ENCODE measurements at places on chromosomes 3 and 15.

- DNase-seq = no peak
These were observed 61.3 kb downstream of the KLHL25 start for GRCh38 chr15:85733416-85733815.

- DNase-seq = no peak
These were observed 1.8 kb downstream of the NME9 start for GRCh38 chr3:138327831-138328230.

- no peak for DNase-seq
These were observed 209.4 kb downstream of the RPLP1 start for GRCh38 chr15:69661871-69662644.

DNA sequence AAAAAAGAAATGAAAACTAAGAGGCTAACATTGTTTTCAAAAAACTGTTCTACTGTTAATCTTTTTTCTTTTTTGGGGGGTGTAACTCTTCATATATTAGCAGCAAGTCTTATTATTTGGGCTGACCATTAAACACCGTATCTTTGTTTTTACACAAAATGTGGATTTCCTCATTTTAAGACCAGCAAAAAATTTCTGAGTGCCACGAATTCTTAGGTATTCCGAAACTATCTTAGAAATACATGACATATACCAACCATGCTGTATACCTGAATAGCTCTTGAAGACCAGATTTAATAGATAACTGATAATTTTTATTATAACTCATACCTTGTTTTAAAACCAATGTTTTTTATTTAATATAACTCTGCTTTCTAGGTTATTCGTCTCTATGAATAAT, 620 bp upstream of the TTC23 start:
- DNase-seq = peak; percentile 21

GRCh38 chr3:69425249-69425648, 39.4 kb upstream of the FRMD4B start:
- peak; percentile 54 for DNase-seq

- peak; percentile 5 for DNase-seq
These were observed 32.0 kb downstream of the FAIM start for GRCh38 chr3:138640537-138640936.

GRCh38 chr3:39216176-39216790, 23.9 kb upstream of the XIRP1 start:
- DNase-seq = no peak

DNA sequence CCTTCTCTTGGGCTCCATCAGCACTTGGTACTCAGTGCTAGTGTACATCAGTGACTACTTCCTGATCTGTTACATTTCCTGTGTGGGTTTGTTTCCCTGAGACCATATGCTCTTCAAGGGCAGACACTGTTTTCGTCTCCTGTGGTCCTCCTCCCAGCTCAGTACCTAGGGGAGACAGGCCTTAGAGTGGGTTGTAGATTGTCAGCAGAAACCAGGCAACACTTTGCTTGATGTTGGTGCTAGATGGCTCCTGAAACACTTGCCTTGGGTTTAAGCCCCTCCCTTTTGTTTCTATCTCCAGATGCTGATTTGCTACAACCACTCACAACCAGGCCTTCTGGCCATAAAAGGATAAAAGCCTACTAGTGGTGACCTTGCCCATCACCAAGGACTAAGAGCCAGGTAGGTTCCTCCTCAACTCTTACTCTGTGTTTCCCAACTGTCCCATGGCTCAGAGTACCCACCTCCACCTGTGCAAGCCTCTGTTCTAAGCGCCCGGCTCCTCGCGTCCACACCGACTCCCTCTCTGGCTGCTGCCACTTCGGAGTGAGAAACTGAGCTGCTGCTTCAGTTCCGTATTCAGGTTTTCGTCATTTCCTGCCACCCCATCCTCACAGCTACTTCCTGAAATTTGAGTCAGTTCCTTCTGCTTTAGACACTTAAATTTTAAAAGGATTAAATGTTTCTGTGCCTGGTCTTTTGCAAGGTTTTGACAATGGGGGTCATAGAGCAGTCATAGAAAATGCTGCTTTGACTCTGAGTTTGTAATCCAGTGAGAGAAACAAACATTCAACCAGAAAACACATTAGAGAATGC, at the start of gene HCLS1:
Gene HCLS1 (minus strand): TSS at position 548 of the 816 bp plus-strand sequence. CDS start 2,556 bp downstream, outside the sequence.
- DNase-seq = peak; percentile 47

- DNase-seq = no peak
These were observed 54.9 kb upstream of the PXYLP1 start for GRCh38 chr3:141176775-141177174.

GRCh38 chr3:169146179-169146665, 517.3 kb downstream of the MECOM start:
- DNase-seq = peak; percentile 65

DNA sequence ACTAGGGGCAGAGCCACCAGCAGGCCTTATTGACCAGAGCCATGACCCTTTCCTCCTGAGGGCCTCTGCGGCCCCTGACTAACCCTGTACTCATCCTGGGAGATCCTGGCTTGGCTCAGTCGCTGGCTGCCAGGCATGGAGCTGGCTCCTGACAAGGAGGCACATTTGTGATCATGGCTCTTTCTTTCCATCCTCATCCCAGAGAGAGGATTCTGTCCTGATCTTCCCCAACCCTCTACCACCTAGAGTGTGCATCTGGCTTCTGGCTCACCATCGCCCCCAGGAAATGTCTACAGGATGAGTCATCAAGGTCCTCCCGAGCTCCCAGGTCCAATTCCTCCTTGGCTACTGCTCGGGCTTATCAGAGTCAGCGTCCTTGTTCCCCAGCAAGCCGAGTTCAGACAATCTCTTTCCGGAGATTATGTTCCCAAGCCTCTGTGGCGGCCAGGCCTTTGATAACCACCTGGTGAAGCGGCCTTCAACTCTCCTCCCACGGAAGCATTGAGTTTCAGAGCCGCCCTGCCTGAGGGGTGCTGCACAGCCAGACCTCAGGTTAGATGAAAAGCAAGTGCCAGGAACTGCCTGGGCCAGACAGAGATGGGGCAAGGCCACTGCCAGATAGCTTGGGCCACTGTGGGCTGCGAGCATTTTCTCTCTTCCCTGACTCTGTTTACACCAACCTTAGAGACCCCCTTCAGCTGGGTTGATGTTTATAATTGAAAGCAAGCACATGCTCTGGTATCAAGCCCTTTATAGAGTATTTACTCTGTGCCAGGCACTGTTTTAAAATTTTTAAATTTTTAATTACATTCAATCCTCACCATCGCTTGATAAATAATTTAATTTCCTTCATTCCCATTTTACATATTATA, 44.3 kb upstream of the MRPS22 start:
- peak; percentile 45 for DNase-seq

- peak; percentile 61 for DNase-seq
These were observed 101.9 kb upstream of the RNU6-1 start for GRCh38 chr15:67941648-67942310.

DNA sequence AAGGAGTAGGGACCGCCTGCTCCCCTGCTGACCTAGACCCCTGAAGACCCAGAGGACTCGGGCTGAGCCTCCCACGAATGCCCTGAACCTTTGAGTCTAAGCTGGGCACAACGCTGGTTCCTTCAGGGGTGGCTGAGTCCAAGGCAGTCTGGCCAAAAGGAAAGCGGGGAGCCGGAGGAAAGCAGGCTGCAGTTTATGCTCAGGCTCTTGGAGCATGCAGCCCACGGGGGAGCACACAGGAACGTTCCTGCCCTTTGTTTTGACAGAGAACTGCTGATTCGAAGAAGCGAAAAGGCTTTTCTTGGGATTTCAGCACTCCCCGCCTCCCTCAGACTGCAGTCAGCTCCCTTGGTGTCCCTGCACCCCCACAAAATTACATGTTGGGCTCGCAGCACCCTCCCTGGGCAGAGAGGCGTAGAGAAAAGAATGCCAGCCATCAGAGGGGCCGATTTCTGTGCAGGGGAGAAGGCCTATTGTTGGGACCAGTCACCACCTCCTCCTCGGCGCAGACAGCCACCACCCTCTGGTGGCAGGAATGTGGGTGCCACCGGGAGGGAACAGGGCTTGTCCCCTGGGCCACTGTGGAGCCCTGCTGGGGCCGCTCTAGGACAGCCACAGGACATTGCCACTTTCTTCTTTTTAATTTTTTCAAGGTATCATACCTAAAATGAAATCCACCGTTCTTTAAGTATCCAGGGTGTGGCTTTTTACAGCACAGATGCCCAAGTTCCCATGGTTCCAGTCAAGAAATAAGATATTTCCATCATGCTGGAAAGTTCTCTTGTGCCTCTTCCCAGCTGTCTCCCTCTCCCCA, 72.2 kb downstream of the SMAD6 start:
- DNase-seq = peak; percentile 89

DNA sequence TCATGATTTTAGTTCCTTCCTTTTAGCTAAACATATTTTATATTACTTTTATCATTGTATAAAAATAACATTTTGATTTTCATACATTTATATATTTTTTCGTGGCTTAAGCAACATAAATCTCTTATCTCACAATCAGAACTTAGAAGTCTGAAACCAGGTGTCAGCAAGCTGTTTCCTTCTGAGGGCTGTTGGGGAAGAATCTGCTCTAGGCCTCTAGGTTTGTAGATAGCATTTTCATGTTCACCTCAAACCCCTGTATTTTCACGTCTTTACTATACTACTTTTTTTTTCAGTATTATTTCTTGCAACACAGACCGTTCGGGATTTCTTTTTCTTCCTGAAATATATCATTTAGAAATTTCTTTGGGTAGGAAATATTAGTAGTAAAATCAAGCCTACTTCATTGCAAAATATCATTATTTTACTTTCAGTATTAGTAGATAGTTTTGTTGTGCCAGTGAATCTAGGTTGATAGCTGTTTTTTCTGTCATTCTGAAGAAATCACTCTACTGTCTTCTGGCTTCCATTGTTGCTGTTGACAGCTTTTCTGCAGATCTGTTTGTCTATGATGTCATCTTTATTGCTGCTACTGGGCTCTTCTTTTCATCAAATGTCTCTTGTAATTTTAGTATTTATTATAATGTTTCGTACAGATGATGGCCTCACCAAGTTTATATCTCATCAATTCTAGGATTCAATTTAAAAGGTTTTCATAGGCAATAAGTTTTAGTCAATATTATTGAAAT, 756.3 kb downstream of the VGLL3 start:
- DNase-seq = no peak

- no peak for DNase-seq
These were observed 14.2 kb downstream of the TMEM43 start for GRCh38 chr3:14138878-14139655.

DNA sequence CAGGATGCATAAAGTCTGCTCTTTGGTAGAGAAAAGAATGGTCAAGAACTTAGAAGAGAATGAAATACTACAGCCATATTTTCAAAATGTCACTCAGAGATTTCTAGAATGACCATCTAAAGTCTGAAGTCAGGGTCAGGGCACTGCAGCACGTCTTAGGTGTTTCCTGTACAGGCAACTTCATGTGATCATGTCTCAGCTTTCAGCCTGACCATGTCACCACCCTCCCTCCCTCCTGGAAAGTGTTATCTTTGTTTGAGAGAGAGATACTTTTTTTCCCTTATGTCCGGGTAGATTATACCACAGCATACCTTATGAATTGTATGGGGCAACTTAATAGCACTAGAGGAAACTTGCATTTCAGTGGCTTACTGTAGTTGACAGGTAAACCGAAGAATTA, 558.0 kb upstream of the TGFBR2 start:
- peak; percentile 67 for DNase-seq

- DNase-seq = no peak
These were observed 170.2 kb downstream of the KCNMB2 start for GRCh38 chr3:178706411-178706810.

- no peak for DNase-seq
These were observed 251.3 kb downstream of the CTNNB1 start for GRCh38 chr3:41450416-41451231.

GRCh38 chr3:10619989-10620832, 114.8 kb upstream of the ATP2B2 start:
- DNase-seq = no peak

DNA sequence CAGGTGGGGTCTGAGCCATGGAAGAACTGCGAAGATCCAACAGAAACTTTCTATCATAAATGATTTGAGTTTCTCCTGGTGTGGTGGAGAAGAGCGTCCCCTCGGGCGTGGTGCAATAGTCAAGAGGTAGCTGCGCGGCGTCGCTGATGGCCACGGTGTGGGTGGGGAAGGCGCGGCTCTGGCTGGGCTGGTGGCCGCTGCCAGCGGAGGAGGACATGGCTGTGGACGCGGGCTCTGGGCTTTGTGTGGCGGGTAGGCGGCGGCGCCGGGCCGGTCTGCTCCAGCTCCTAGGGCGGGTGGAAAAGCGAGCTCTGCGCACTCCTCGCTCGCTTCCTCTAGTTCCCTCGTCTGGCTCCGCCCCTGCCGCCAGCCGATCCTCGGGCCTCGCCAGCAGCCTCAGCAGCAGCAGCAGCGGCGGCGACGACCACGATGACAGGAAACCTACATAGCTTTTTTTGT, 5.9 kb downstream of the STARD9 start:
- peak; percentile 88 for DNase-seq

- DNase-seq = no peak
These were observed 648 bp downstream of the CYB561D2 start for GRCh38 chr3:50351323-50351697.

DNA sequence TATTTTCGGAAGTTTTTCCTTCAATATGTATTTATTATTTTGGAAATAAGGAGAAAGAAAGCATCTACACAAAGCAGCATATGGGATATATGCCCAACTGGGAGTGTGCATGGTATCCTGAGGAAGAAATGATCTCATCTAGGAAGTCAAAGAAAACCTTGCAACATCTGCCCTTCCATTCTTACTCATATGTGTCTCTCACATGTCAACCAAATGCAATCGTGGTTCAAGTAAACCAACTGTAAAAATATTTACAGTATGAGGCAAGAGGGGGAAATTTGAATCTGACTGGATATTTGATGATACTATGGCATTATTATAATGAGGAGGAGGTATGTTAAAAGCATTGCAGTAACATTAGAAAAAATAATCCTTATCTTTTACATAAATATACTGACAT, 3.2 kb upstream of the SCG3 start:
- DNase-seq = no peak

Measured in small intestine (tissue), 16 donors.